ENCODE measurements at places on chromosomes 5 and 9.

GRCh38 chr5:76351577-76351976 is 51.5 kb upstream of the IQGAP2 start:
- no peak for DNase-seq

DNA sequence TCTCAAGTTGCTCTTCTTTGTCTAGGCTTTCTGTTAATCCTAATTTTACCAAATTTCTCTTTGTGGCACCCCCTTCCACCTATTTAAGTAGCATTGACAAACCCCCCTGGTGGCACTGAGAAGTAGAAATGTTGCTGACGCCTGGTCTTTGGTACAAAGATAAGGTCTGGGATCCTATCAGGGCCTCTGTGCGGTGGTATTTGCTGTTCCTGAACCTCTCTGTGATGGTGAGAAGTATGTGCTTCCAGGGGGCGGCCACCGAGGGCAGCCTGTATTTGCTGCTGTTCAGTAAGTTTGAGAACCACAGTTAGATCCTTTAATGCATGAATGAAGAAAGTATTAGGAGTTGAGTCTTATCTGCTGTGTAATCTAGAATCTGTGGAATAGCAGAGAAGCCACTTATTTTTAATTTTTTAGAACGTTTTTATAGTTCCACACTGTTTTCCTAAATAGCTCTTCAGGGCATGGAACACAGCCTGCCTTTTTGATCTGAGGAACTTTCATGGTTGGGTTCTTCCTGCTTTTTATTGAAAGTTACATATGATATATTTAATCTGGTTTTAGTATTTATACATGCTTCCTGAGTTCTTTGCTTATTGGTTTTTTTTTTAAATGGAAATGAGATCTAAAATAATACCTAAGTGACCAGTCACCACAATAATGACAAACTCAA is 124.2 kb downstream of the TRIO start:
- no peak for DNase-seq

DNA sequence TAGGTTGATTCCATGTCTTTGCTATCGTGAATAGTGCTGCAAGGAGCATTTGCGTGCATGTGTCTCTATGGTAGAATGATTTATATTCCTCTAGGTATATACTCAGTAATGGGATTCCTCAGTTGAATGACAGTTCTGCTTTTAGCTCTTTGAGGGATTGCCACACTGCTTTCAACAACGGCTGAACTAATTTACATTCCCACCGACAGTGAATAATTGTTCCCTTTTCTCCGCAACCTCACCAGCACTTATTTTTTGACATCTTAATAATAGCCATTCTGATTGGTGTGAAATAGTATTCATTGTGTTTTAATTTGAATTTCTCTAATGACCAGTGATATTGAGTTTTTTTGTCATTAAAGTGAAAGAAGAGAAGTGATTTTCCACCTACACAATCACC is 18.5 kb downstream of the IFNA5 start:
- DNase-seq, result no peak

DNA sequence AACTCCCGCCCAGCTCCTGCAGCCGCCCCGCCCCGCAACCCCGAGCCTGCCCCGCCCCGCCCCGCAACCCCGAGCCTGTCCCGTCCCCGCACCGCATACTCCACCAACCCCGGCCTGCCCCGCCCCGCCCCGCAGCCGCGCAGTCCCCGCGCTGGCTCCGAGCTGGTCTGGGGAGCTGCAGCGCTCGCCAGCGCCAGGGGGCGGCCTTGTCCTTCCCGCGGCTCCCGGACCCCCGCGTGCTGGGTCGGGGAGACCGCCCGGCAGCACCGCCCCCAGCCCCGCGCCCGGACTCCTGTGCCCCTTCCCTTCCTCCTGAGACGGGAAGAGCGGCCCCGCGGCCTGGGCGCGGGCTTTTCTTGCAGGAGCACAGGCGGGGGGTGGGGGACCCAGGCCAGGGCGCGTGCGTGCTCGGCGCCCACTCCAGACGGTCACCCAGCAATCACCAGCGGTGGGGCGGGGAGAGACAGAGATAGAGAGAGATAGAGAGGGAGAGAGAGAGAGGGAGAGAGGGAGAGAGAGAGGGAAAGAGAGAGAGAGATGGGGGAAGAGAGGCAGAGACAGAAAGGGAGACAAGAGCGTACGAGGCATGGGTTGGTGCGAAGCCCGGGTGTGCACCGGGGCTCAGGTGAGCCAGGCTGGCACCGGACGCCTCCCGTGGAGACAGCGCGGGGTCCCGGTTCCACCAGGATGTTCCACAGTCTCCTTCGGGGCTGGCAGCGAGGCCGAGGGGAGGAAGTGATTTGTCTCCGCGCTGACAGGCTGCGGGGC is 14.7 kb upstream of the TMEM250 start:
- no peak for DNase-seq

- DNase-seq, result no peak
Observed at GRCh38 chr5:38257308-38258041, 884 bp upstream of the EGFLAM start.

- no peak for DNase-seq
Observed at GRCh38 chr5:54234304-54234933, 76.0 kb downstream of the ARL15 start.

GRCh38 chr5:98997000-98997399 is 68.2 kb upstream of the CHD1 start:
- DNase-seq, result no peak
